CD4-positive, alpha-beta T cell treated with Interleukin-21 for 1 hour (primary cell): ENCODE measurements at places on chromosomes 1 and 21.

DNA sequence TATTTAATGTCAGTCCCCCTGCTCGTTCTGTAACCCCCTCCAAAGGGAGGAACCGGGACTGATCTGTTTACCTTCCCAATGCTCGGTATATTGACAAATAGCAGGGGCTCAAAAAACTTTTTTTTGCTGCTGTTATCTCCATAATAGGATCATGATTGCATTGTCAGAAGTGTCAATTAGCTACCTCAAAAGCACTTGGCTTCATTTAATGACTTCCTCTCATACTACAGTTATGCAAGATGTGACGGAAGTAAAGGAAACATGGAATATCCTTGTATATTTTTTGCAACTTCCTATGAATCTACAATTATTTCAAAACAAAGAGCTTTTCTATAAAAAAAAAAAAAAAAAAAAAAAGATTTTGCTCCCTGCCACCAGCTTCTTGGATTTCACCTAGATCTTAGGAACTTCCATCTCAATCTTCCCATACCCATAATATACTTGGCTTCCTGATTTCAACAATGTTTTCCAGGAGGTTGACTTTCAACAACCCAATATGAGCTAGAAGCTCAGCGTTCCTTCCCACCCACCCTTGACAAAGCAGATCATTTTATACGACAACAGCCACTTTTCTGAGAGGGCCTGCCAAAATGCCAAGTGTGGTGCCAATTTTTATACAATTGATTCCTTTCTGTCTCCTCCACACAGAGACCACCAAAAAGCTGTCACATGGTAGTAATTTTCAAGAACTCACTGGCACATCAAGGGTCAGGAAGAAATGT, 71.7 kb downstream of the SETD4 start:
- DNase-seq: no peak

DNA sequence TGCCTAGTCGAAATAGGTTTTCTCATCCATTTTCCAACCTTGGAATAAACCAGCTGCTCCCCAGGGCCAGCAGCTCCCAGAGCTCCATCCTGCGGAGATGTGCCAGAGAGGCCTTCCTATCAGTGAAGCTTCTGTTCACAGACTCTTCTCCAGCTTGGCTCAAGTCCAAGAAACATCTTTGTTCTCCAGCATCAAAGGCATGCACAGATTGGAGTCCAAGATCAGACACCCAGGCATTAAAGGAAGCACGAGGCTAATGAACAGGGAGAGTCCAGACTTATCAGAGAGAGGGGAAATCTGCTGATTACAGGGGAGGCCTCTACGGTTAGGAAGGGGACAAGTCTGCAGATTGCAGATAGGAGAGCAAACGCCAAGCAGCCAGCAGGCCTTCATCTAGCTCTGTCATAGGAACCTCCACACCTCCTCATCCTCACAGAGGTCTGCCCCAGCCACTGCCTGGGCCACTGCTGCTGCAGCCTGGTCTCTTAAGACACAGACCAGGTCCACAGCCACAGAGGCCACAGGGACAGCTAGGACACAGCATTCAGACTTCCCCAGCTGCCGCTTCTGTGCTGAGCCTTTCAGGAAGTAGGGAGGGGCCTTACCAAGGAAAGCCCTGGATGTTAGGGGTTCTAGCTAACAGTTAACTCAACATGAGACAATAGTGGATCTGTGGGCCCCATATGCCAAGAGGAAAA, 3.4 kb downstream of the PRR9 start:
- no peak for DNase-seq

GRCh38 chr1:13749543-13750341, 49.8 kb downstream of the PRDM2 start:
- DNase-seq: no peak

GRCh38 chr1:66278260-66279021, 255.5 kb upstream of the SGIP1 start:
- no peak for DNase-seq

- DNase-seq: no peak
Observed at GRCh38 chr1:22915816-22916470, 56.7 kb downstream of the LACTBL1 start.

- no peak for DNase-seq
Observed at GRCh38 chr21:43207868-43208267, 39.1 kb downstream of the CRYAA start.

GRCh38 chr1:202198366-202198724, 4.7 kb downstream of the LGR6 start:
- no peak for DNase-seq

DNA sequence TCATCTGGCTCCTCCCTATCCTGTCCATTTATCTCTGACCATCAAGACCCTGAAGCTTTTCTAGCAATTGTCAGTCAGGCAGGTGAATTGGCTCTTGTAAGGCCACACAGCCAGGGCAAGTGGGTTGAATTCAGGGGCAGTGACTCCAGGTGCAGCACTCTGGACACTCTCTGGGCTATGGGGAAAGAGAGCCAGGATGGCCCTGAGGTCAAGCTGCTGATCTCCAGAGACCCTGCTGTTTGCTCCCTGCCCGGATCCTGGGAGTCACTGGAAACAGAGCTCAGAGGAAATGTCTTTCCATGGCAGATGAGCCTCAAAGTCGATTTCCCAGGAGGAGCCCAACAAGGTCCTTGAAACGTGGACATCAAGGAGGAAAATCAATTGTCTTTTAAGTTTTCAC, 184.4 kb downstream of the C1orf94 start:
- no peak for DNase-seq

- DNase-seq: no peak
Observed at GRCh38 chr1:211133393-211133835, 534 bp downstream of the KCNH1 start.
